ENCODE measurements at places on chromosomes 4 and X. TPM values are rescaled to one million over a fixed set of nuclear protein-coding genes. Genes with fewer than 3 reads are reported as not detected.

The TBX22 gene
- total RNA-seq: not detected

The XAGE1B gene
- total RNA-seq: not detected

The GSX2 gene
- total RNA-seq: not detected

The BEX5 gene
- 0.71 TPM for total RNA-seq

The VSIG4 gene
- total RNA-seq: not detected

Data from activated CD4-positive, alpha-beta T cell treated with anti-CD3 and anti-CD28 coated beads, Interleukin-2, amount 10 ng/mL, durations not matched to agents 24 days and 14 days (primary cell).